ENCODE measurements at places on chromosomes 3 and 15.

DNA sequence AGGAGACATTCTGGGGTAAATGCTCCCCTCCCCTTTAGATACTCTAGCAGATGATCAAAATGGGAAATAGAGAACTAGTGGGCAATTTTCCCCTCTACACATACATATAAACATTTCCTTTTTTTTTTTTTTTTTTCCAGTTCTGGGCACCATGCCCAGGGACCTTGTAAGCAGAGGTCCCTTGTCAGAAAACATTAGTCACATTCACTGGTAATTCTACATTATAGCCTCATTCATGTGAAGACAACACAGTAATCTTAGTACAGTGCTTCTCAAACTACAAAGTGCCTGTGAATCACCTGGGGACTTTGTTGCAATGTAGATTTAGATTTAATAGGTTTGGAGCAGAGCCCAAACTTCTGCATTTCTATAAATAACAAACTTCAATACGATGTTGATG lies 60.1 kb upstream of the ACTC1 start:
- DNase-seq = no peak

GRCh38 chr3:11818033-11818432 lies 28.7 kb downstream of the TAMM41 start:
- DNase-seq = no peak

GRCh38 chr15:59399465-59400102 lies 26.9 kb upstream of the MYO1E start:
- DNase-seq = no peak

- DNase-seq = no peak
Measured at GRCh38 chr3:55408193-55408826, 78.8 kb downstream of the WNT5A start.

- DNase-seq = no peak
Measured at GRCh38 chr3:123444023-123444422, 4.9 kb downstream of the ADCY5 start.

- DNase-seq = no peak
Measured at GRCh38 chr3:76679541-76679940, 360.4 kb upstream of the ROBO2 start.

GRCh38 chr3:31760654-31761053 lies 220.4 kb downstream of the OSBPL10 start:
- no peak for DNase-seq

- no peak for DNase-seq
Measured at GRCh38 chr15:46786590-46787285, 930.6 kb upstream of the SEMA6D start.

GRCh38 chr3:141082064-141082463 lies 30.9 kb downstream of the SPSB4 start:
- no peak for DNase-seq

DNA sequence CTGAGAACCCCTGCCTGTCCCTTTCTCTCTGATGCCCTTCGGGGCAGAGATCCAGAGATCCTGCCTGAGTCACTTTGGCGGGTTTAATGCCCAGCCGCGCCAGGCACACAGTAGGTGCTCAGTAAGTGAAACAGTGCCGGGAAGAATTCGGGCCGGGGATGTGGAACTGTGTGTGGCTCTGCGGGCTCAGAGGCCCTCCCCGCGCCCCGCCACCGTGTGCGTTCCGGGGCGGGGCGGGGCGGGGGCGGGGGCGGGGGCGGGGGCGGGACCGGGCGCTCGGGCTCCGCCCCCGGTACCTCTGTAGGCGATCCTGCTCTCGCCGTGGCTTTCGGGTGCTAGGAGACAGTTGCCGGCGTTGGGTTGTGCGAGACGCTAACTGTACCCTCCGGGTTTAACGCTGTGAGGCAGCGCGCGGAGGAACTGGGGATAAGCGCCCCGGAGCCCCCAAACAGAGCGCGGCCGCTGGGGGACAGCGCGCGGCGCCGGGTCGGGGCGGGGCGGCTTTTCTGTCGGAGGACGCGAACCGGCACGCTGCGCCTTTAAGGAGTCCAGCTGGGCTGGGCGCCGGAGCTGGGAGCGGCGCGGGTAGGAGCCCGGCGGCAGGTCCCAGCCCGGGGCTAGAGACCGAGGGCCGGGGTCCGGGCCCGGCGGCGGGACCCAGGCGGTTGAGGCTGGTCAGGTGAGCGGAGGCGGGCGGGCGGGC lies at the start of gene ABHD6:
Gene ABHD6 (plus strand): TSS at position 555 of the 703 bp plus-strand sequence. CDS start 18,795 bp downstream, outside the sequence.
- DNase-seq = peak; percentile 78

DNA sequence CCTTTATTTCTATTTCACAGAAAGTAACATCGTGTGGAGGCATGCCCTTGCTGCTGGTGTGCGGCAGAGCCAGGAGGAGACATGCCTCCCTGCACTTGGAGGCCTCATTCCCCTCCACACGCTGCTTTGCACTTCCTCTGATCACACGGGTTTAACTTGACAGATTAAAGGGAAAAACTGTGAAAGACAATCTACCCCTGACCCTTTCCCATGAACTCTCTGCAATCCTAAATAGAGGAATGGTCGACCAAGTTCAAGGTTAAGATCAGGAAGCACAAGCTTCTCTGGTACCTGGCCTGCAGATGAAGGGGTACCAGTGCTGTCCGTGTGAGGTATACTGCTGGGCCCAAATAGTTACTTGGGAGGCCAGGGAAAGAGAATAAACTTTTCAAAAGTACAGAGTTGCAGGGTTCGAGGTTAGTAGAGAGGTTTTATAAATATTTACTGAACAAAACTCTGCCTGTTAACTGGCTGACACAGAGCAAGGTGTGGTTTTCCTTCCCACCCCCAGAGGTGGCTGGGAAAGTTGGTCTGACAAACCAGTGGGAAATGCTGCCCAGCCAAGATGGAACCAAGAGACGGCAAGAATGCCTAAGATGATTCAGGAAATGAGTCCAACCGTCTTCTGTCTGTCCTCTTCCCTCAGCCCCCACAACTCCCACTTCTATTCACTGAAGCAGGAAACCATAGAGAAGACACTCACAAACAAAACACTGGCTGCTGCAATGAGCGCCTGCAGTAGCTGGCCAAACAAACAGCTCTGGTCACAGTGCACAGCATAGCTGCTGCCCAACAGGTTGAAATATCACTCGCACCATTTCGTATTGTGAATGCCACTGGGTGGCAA lies 79.6 kb downstream of the IGF2BP2 start:
- DNase-seq = no peak

DNA sequence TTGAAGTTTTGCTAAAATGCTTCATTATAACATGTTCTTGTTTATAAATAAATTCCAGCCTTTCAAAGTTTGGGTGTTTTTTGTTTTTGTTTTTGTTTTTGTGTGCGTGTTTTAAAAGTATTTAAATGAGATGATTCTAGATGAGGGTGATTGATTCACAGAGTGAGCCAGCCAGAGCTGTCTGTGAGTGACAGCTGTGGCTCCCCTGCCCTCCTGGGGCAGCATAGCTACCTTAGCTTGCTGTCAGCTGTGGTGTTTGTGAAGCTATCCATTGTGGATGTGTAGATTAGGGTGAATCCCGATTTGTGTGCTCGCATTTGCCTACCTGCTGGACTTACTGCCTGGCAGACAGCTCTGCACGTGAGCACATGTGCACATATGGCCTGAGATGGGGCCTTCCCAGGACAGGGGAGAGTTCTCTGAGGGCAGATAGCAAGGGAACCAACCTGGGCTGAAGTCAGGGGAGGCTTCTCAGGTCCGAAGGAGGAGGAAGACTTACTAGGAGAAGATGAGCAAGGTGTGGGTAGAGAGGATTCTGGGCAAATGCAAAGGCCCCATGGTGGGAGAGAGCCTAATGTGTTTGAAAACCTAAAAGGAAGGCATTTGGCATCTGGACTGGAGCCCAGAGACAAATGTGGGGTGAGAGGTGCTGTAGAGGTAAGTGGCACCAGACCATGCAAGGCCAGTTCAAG lies 124.2 kb downstream of the EEFSEC start:
- DNase-seq = no peak

GRCh38 chr15:78944202-78944625 lies 632 bp downstream of the CTSH start:
- peak; percentile 6 for DNase-seq

GRCh38 chr15:39792844-39793335 lies 10.2 kb upstream of the FSIP1 start:
- DNase-seq = no peak

- no peak for DNase-seq
Measured at GRCh38 chr15:91866371-91866905, 12.9 kb downstream of the SLCO3A1 start.

DNA sequence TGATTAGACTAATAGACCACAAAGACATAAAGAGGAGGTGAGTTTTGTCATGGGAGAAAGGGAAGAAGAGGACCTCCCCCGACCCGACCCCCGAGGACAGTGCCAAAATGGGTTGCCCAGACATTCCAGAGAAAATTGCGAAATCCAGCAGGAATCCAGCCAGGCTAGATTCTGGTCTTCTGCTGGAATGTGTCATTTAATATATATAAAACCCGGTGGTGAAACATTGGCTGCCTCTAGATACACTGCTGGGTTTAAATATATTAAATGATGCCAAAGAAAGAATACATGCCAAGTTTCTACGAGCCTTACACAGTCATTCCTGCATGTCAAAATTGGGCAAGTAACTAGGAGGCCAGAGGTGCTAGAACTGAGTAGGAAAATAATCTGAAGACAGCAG lies 45.3 kb upstream of the SPESP1 start:
- no peak for DNase-seq

- DNase-seq = no peak
Measured at GRCh38 chr3:110905121-110905520, 166.5 kb upstream of the NECTIN3 start.

DNA sequence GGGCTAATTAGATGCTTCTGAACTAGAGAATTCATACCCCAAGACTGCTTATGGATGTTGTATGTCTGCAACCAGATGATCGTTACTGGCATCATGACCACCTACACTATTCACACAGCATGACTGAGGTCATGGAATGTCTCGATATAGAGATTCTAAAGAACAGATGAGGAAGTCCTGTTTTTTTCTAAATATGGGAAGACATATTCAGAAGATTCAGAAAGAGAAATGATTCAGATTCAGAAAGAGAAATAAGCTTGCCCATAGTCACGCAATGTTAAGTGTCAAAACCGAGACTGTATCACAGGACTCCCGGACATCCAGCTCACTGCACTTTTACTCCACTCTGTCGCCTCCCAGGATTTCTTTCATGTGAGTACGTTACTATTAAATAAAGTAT lies 136.2 kb downstream of the TPRG1 start:
- DNase-seq = no peak

GRCh38 chr15:40472171-40472727 lies 1.5 kb downstream of the CHST14 start:
- DNase-seq = no peak

DNA sequence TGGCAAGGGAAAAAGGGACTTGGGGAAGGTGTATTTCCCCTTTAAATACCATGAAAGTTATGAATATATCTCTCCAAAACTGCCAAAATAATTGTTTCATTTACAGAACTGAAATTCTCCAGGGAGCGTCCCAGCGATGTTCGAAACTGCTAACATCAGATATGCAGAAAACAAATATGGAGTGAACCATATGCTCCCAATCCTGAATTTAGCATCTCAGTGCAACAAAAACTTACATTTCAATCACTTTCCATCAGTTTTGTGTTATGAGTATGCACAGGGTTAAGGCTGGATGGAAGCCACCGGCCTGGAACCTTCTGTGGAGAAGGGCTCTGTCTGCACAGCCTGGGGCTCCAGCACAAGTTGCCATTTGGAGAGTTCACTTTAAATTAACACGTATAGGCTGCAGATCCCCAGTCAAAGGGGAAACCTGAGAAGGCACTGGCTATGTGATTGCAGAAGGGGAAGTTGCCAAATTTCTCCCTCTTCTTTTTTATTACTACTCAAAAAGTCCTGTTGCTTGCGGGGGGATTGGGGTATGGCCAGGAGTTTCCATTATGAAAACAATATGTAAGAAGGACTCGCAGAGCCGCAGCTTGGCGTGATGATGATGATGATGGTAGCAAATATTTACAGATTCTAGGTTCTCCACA lies 56.9 kb upstream of the FOXP1 start:
- DNase-seq = no peak

DNA sequence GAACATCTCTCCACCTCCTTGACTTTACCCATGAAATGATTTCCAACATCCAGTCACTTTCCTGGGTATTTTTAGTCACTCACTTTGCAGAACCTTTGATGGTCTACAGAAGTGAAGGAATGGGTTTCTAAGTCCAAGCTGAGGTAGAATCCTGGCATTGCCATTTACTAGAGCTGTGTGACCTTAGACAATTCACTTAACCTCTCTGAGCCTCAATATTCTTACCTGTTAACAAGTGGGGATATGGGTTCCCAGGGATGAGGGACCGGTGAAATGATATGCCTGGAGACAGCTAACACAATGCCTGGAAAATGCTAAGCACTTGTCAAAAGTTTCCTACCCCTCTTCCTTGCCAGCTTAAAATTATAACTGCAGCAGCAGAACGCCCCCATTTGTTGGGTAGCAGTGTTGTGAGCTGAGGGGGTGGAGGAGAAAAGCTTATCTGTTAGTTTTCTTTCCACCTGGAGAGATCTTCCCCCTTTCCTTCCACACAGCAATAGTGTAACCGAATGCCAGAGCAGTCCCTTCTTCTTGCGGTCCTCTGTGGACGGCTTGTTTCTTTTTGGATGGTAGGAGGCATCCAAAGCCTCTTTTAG lies 319.2 kb upstream of the LRRFIP2 start:
- DNase-seq = no peak

- DNase-seq = peak; percentile 71
Measured at GRCh38 chr3:38649500-38650247, at the start of gene SCN5A. Gene SCN5A (minus strand): TSS chr3:38649687. CDS start chr3:38633307, 16,380 bp downstream.

DNA sequence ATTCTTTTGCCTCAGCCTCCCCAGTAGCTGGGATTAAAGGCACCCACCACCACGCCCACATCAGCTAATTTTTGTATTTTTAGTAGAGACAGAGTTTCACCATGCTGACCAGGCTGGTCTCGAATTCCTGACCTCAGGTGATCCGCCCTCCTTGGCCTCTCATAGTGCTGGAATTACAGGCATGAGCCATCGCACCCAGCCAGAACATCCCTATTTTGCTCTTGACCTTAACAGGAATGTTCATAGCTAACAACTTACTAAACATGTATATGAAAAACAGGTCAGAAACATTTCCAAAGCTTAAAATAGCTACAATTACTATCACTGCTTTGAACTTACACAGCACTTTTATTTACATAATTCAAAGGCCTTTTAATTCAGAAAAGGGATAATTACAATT lies 33.7 kb downstream of the UQCC5 start:
- no peak for DNase-seq

- DNase-seq = no peak
Measured at GRCh38 chr3:39333607-39334006, 4.1 kb downstream of the CCR8 start.

GRCh38 chr3:190019006-190019405 lies 101.7 kb downstream of the P3H2 start:
- no peak for DNase-seq

- no peak for DNase-seq
Measured at GRCh38 chr3:156307704-156308103, 187.3 kb downstream of the KCNAB1 start.

- no peak for DNase-seq
Measured at GRCh38 chr3:162302983-162303624, 806.5 kb downstream of the OTOL1 start.

- DNase-seq = no peak
Measured at GRCh38 chr3:48474619-48475018, 28.1 kb downstream of the ATRIP start.

DNA sequence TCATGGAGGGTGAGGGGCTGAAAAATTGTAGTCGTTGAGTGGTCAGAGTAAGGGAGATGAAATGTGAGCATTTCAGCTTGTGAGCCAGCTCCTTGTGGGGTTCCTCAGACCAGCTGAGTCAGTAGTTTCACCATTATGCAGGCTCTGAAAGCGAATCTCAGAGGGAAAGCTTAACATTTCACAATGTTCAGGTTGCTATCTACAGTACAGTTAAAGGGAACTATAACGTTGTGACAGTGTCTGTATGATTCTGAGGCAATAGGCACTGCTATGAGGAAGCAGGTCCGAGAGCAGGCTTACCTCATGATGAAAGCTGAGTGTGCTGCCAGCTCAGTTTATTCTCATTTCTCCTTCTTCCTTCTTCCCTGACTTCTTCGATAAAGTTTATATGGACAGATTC lies 469.6 kb downstream of the EDEM1 start:
- DNase-seq = no peak
